ENCODE measurements at places on chromosomes 3 and 15.

DNA sequence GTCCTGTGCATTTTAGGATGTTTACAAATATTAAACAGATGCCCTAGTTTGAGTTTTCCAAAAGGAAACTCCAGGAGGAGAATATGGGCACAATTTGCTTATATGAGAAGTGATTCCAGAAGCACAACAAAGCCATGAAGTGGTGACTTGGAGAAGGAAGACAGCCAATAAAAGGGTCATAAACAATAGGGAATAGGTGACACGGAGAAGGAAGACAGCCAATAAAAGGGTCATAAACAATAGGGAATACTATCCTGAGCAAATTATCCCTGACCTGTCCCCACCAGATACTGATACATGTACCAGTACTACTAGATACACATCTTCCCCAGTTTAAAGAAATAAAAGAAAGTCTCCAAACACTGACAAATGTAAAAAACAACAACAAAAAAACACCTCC, 663.6 kb downstream of the GBE1 start:
- no peak for DNase-seq

- DNase-seq = no peak
These were observed 266.6 kb downstream of the CGGBP1 start for GRCh38 chr3:87792198-87792533.

DNA sequence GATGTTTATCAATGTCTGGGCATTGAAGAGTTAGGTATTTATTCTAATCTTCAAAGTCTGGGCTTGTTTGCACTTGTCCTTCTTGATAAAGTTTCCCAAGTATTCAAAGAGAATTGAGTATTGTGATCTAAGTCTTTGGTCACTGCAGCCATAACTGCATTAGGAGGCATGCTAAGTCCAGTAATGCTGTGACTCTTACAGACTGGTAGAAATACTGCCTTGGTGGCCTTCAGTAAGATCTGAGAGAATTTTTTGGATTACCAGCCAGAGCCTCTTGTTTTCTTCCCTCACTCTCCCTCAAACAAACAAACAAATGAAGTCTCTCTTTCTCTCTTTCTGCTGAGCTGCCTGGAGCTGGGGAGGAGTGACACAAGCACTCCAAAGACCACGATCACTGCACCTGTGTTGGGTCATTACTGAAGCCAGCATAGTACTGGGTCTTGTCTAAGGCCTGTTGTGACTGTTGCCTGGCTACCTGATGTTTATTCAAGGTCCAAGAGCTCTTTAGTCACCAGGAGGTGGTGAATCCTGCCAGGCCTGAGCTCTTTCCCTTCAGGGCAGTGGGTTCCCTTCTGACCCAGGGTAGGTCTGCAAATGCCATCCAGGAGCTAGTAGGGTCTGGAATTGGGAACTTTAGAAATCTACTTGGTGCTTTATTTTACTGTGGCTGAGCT, 14.8 kb upstream of the RBP2 start:
- no peak for DNase-seq

GRCh38 chr3:123039178-123039577, 11.6 kb upstream of the SEMA5B start:
- DNase-seq = no peak

GRCh38 chr15:34691034-34691433, 63.8 kb downstream of the GJD2 start:
- DNase-seq = no peak

DNA sequence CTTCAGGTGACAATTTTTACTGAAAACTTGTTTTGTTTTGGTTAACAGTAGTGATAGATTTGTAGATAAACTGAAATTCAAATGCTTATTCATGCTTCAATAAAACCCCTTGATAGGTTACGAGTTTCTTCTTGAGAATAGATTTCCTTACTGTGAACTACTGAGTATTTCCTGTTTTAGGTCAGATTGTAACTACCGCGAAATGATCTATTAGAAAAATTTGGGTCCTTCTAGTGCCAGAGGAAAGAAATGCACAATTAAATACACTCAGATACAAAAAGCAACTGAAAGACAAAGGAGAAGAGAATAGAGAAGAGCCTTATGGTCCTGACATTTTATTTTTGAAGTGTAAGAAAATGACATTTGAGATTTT, 251.7 kb upstream of the TBL1XR1 start:
- DNase-seq = no peak

DNA sequence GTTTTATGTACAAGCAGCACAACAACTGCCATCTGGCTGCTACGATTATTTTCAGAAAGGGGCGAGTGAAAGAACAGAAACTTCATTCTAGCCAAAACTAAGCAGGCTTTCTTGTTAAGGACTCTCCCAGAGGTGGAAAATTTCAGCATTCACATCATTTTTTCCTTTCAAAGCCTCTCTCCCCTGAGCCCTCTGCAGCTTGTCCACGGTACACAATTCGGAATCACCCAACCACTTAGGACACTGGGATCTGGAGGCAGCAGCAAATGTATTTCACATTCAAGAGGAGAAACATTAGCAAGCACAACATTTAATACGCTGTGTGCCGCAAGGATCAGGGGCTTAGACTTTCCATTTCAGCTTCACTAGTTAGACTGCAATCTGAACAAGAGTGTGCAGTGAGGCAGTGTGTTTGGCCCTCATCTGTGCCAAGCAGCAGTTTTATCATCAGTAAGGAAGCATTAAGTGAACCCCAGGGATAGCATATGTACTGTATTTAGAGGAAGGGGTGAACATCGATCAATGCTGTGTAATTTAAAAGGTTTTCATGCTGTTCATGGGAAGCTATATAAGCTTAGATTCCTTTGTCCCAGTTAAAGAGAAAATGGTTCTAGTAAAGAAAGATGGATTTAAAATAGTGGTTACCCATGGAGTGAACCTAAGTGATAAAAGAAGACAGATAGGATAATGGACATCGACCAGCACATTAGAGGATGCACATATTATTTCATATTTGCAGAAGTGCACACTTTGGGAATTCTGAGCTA, 504.9 kb downstream of the TBL1XR1 start:
- DNase-seq = peak; percentile 42
